NCI-H524 (cell line): ENCODE measurements at places on chromosomes 16 and 17.

DNA sequence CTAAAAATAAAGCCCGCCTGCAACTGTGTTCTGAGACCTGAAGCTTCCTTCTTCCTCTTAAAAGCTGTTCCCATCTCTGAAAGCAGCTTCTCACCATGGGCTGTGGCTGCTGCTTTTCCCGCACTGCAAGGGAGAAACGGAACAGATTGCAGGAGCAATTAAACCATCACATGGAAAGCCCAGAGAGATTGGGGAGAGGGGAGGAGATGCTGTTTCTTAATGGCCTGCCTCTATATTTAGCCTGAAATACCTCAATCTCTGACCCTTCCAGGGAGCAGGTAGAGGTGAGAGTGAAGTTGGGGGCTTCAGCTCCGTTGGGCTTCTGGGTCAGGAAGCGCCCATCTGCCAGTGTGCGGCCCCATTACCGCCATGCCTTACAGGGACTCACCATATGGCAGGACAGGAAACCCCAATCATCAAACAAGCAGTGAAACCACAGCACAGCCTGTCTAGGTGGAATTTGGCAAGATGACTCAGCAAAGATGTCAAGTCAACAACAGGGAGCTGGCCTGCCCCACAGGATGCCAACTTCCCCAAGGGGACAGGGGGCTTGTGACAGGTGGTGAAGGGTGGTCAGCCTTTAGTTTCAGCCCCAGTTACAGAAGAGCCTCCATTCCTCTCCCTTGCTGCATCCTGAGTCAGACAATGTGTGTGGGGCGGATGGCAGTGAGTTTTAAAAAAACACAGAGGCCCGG is 286.6 kb upstream of the CCL2 start:
- DNase-seq, result no peak

GRCh38 chr17:40291281-40291664 is 3.6 kb downstream of the CDC6 start:
- DNase-seq, result no peak

GRCh38 chr16:58016840-58017446 is 8.6 kb upstream of the MMP15 start:
- DNase-seq, result no peak

DNA sequence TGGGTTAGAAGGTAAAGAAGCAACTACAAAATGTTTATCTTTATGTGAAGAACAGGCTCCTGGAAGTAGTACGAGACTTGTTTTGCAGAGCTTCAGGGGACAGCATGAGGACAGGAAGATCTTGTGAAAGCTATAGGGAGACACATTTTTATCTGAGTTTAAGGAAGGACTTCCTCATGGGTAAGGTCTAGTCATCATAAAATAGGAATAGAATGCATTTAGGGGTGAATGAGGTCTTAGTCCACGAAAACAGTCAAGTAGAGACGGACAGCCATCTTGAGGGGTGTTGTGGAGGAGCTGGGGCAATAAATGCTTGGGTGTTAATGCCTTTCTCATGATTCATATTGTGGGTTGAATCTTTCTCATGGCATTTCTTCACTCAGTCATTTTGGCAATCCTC is 24.3 kb downstream of the KCNJ16 start:
- no peak for DNase-seq

- peak; percentile 52 for DNase-seq
Observed at GRCh38 chr16:4392382-4393239, 21.0 kb downstream of the VASN start.

DNA sequence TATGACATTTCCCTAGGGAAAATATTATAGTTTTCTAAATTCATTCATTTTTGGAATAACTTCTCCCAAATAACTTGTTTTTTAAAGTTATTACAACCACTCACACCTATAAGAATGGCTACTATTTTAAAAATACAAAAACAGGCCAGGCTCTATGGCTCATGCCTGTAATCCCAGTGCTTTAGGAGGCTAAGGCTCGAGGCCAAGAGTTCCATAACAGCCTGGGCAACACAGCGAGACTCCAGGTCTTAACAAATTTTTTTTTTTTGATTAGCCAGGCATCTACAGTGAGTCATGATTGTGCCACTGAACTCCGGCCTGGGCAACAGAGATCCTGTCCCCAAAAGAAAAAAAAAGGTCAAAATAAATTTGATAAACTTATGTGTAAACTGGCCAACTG is 43.6 kb upstream of the YPEL2 start:
- no peak for DNase-seq

- no peak for DNase-seq
Observed at GRCh38 chr17:13642188-13642587, 40.5 kb upstream of the HS3ST3A1 start.

GRCh38 chr17:61875804-61876203 is 12.5 kb upstream of the BRIP1 start:
- DNase-seq, result no peak

DNA sequence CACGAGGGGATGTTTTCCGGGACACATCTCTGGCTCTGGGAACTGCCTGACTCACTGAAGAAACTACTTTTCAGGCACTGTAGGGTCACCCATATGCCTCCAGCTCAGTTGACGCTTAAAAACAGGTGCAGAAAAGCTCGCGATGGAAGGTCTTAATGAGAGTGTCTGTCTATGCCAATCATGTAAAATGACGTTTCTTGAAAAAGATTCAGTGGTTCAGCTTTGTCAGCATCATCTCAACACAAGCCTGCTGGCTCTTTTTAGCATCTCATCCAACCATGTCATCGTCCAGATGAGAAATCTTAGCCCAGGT is 27.5 kb downstream of the OR1D5 start:
- DNase-seq, result no peak

- no peak for DNase-seq
Observed at GRCh38 chr17:5986644-5987043, 83.5 kb upstream of the WSCD1 start.

DNA sequence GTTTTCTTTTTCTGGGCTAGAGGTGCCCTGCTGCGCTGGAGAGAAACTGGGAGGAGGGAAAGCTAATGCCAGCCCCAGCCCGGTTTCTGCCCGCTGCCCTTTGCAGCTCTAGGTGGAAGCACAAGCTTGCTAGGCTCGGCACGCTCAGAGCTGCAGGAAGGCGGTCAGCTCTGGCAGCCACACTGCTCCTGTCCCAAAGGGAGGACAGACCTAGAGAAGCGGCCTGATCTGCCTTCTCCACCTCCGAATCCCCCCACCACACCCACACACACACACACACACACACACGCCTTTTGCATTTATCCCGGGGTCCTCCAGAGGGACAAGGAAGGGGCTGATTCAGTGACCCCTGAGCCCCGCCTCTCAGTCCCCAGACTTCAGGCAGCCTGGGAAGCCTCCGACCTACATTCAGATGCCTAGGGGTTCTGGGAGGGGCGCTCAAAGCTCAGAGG is 418.1 kb downstream of the SOX9 start:
- DNase-seq, result no peak

DNA sequence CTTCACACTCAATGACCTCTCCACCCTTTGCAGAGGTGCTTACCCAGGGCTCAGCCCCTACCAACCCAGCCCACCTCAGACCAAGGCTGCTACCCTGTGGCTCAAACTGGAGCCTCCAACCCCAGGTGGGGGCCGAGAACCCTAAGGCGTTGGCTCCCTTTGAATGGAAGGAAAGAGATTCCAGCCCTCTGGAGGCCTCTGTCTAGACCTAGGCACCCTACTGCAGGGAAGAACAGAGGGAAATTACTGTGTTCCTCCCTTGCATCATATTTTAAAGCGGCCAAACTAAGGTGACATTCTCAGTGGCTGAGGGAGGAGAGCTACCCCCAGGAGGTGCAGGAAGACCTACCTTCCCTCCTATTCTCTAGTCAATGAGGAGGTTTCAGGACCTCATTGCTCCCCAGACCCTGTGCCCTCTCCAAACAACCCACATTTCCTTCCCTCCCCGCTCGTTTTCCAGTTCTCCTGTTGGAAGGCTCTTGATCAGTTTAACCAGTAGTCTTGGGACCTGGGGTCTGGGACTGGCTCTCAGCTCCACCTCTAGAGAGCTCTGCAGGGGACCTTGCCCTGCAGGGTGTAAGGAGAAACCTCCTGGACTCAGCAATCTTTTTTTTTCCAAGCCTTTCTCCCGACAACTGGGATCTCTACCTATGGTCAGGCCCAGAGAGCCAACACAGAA is 5.5 kb upstream of the HOXB8 start:
- DNase-seq, result no peak

DNA sequence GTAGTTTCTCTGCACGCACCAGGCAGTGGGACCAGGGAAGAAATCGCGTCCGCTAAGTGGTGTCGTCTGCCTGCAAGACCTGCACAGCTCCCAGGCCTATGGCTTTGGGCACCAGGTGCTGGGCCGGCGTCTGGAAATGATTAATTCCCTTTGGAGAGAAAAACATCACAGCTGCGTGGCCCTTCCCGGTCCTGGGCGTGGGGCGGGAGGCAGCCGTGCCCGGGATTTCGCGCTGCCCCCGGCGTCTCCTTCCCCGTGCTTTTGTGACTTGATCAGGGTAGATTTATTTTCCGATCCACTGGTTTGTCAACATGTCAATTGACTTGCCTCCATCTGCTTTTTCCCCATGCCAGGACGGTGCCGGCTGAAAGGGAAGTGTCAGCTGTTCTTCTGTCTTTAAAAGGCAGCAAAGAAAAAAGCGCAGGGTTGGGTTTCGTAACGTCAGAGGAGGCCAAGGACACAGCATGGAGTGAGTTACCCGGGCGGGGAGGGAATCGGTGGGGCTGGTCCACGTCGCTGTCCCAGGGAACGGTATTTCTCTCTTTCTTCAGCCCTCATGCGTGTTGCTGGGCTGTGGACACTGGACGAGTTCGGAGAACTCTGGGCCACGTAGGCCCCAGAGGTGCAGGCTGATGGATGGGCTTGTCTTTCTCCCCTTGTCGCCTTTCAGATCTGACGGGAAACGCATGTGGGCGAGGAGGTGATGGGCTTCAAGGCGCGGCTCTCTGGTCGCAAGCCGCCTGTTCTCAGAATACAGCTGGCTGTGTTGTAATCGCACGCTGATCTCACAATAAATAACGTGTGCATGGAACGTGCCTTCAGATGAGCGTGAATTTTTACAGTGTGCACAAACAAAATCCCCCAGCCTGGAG is 188.1 kb upstream of the ZNF469 start:
- DNase-seq, result peak; percentile 27

DNA sequence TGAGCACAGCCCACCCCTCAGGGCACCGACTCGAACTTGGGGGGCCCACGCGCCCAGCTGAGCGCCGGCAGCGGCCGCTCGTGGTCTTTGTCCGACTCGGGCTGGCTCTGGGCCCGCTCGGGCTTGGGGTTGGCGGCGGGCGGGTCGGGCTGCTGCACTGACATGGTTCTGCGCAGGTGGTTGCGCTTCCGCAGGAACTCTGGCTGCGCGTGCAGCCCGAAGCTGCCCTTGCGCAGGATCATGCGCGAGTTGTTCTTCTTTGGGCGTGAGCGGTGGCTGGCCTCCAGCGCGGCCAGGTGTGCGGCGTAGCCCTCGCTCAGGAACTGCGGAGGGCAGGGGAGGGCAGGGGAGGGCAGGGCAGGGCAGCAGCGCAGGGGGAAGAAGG is 11.1 kb downstream of the PIMREG start:
- no peak for DNase-seq

DNA sequence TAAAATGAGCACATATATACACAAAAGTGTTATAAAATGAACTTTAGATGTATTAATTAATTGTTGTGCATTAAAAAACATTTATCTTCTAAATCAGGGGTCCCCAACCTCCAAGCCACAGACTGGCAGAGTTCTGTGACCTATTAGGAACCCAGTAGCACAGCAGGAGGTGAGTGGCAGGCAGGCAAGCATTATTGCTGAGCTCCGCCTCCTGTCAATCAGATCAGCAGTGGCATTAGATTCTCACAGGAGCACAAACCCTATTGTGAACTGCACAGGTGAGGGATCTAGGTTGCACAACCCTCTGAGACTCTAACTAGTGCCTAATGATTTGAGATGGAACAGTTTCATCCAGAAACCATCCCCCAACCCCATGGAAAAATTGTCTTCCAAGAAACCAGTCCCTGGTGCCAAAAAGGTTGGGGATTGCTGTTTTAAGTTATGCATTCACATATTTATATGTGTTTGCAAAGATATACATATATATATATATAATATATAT is 583.7 kb downstream of the KCNJ2 start:
- DNase-seq, result no peak

- DNase-seq, result no peak
Observed at GRCh38 chr16:51153577-51154031, 2.5 kb upstream of the SALL1 start.

GRCh38 chr17:1035546-1036170 is 38.7 kb downstream of the TIMM22 start:
- DNase-seq, result peak; percentile 75

DNA sequence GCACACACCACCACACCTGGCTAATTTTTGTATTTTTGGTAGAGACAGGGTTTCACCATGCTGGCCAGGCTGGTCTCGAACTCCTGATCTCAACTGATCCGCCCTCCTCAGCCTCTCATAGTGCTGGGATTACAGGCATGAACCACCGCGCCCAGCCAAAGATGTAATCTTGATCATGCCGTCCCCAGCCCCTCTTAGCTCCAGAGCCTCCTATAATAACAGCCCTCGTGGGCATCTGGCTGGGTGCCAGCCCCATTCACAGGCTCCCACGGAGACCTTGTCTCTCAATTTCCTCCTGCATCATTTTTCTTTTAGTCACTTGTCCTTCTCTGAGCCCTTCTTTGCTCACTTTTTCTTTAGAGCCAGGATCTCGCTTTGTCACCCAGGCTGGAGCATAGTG is 94.2 kb downstream of the KATNIP start:
- peak; percentile 52 for DNase-seq

- peak; percentile 72 for DNase-seq
Observed at GRCh38 chr16:22898874-22899348, 84.9 kb downstream of the HS3ST2 start.

- DNase-seq, result peak; percentile 64
Observed at GRCh38 chr16:56263711-56264608, 72.7 kb downstream of the GNAO1 start.

DNA sequence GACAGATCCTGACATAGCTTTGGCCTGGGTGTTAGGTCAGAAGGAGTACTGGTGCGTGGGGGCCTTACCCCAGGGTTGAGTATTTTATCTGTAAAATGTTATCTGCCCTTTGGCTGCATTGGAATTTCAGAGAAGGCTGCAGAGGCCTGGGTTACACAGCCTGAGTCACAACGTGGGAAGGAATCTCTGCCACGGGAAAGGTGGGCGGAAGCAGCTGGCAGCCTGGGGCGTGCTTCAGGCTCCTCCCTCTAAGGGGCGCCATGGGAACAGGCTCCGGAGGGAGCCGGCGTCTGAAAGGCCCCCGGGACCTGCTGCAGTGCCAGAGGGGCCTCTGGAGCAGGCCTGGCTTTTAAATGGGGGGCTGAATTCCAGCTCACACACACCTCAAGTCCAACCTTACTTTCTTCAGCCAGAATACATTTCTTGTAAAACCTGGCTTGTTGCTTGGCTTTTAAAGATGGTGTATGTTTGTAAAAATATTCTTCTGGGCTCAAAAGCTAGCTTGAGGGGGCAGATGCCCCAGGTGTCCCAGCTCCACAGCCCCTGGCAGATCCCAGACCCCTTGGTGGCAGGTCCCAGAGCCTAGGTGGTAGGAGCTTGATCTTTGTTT is 142.2 kb downstream of the RAB11FIP4 start:
- peak; percentile 67 for DNase-seq
